ENCODE measurements at places on chromosomes 3 and 15.

DNA sequence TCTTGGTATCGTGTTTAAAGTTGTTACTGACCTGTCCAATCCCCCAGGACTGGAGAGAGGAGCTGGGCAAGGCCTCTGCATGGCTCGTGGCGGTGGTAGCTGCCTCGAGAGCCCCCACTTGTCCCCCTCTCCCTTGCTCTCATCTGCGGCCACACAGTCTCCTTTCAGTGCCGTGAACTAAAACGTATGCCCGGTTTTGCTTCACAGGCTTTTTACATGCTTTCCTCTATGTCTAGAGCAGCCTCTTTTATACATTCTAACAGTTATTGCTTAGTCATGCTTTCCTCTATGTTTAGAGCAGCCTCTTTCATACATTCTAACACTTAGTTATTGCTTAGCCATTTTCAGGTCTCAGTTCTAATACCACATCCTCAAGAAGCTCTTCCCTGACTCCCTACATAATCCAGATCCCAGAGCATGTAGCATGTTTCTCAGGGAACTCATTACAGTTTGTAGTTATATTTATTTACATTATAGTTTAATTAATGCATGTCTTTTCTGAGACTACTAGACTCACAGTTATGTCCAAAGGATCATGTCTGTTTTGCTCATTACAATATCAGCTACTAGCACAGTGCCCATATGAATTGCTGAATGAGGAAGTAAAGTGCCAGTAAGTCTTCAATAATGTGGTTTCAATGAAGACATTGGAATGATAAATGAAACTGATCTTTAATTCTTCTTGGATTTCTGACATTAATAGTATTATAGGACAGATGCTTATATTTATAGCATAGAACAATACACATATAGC lies 66.5 kb upstream of the TBL1XR1 start:
- DNase-seq: no peak

DNA sequence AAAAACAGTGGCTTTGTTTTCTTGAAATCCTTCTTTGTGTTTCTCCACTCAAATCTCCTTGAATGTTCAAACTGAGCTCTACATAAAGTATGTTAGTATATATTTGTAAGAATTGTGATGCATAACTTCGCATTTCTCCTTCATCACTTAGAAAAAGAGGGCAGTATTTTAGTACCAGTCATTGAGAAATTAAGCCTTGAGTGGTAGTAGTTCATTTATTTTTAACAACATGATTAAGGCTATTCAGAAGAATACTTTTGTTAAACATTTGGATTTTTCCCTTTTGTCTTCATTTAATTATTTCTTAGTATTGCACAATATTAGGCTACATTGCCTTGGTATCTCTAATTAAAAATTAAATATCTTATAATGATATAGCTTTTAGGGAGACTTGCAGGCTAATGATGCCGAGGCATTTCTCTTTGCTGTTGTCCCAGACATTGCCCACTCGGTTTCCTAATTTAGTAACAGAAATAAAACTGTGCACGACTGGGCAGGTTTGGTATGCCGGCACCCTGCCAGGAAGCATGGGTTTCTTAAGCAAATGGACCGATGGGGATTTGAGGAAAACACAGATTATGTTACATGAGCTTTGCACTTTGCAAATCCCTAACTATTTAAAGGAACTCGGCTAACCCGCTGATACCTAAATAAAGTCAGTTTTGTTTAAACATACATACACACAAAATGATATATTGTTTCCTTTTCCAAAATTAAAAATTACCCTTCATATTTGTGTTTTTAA lies 54.7 kb downstream of the LRRC28 start:
- DNase-seq: peak; percentile 81

GRCh38 chr3:81666502-81667121 lies 94.8 kb downstream of the GBE1 start:
- DNase-seq: peak; percentile 22

GRCh38 chr3:113775516-113775915 lies 28.7 kb downstream of the ATP6V1A start:
- no peak for DNase-seq

DNA sequence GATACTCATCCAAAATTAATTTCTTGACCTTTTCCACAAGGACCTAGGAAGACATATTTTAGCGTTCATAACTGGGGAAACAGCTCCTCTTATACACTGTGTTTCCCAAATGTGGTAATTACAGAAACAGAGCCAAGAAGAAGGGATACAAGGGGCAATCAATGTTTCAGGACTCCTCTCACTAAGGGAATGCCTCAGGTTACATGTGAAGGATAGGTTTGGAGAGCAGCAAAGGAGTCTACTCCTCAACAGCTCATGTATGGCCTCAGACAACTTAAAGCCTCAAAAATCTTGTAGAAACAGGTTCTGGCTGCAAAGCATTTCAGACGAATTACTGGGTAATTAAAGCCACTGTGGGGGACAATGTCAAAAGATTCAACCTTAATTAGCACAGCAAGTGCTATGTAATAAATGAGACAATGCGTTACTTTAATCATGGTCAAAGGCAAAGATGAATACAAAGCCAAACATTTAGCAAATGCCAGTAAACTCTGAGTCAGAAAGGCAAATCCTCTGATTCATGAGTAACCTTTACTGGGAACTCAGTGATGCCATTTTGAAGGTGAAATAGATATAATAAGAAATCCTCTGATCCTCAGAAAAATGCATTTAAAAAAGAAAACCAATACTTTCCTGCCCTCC lies 1111.2 kb downstream of the TUSC7 start:
- DNase-seq: no peak

- no peak for DNase-seq
These were observed 153.4 kb upstream of the SMAD3 start for GRCh38 chr15:66912001-66912400.

DNA sequence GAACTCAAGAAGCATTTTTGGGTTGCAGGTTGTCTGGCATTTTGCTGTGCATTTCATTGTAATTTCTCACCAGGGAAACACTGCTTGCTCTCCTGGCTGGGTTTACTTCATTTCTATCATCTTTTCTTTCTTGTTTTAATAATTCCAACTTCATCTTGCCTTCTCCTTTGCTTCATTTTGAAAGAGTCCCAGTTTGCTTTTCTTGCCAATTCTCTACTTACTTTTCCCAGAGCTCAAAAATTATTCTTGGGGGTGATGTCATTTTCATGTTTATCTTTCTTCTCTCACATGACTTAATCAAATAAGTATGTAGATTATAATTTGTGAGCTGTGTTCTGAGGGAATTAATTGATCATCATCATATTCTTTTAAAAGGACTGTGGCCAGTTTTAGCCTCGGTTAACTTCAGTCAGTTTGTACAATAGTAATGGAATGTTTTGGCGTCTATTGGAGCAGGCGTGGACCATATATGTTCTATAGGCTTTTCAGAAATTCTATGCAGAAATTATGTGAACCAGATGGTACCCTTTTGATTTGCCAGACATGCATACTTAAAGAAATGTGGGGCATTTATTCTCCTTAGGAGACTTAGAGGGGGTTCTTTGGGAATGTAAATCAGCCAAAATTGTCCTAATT lies 30.1 kb downstream of the SH3GL3 start:
- no peak for DNase-seq

GRCh38 chr3:141321109-141321497 lies 47.2 kb upstream of the ZBTB38 start:
- no peak for DNase-seq

GRCh38 chr3:33260104-33260503 lies 17.1 kb upstream of the FBXL2 start:
- no peak for DNase-seq

DNA sequence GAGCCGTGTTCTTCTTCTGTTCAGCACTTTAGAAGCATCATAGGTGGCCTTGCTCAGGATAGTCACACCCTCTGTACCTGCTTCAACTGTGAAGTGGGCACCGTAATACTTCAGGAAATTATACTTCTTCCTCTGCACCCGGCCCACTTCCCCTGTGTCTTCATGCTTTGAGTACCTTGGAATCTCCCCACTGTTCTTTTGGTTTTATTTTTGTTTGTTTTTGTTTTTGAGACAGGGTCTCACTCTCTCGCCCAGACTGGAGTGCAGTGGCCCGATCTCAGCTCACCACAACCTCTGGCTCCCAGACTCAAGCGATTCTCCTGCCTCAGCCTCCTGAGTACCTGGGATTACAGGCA lies 1.7 kb downstream of the P2RY14 start:
- DNase-seq: no peak

DNA sequence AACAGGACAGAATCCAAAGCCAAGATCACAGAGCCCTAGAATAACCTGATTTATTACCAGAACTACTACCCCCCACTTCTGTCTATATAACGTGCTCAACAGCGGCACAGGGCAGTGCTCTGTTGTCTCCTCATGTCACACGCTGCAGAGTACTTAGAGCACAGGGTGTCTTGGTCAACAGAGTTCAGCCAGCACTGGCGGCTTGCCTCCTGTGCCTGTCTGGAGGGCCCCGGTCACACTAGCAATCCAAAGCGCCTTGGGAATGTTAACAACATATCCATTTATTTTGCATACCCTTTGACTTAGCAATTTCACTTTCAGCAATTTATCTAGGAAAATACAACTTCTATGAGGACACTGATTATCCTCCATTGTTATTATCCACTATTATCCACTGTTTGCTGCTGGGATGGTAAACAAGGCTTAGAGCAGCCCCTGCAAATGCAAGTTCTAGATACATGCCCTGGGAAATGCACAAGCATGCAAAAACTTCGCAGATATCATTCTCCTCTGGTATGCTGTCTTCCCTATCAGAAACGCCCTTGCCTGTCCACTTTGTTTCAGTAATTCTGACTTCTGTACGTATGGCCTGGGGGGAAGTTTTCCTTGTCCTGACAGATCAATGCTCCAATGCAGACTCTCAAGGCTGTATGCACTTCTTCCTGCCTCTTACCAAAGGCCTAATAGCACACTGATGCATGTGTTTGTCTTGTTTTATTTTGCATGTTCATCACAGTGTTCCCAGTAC lies 86.2 kb upstream of the OCA2 start:
- DNase-seq: no peak

- DNase-seq: no peak
These were observed 66.5 kb upstream of the PLXND1 start for GRCh38 chr3:129673012-129673411.

GRCh38 chr3:156817646-156818272 lies 8.4 kb upstream of the LEKR1 start:
- DNase-seq: no peak

- no peak for DNase-seq
These were observed 16.5 kb upstream of the TRA2B start for GRCh38 chr3:185954366-185954723.

- DNase-seq: no peak
These were observed 55.3 kb downstream of the SLTM start for GRCh38 chr15:58877999-58878825.

GRCh38 chr3:99869621-99870020 lies 52.0 kb downstream of the CMSS1 start:
- no peak for DNase-seq

GRCh38 chr3:23746441-23746840 lies 59.3 kb upstream of the UBE2E1 start:
- no peak for DNase-seq

DNA sequence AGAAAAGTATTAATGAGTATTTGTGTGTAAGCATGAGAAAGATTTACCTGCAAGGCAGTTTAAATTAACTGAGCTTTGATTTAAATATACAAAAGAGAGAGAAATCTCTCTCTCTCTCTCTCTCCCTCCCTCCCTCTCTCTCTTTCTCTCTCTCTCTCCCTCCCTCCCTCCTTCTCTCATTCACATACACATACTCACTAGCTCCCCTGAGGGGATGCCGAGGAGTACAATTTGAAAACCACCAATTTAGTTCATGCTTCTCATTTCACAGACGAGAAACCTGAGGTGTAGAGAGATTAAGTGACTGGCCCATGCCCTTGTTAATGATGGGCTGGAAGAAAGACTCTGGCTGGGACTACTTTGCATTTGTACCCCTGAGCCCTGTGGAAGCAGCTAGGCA lies 59.4 kb downstream of the MECOM start:
- DNase-seq: no peak

DNA sequence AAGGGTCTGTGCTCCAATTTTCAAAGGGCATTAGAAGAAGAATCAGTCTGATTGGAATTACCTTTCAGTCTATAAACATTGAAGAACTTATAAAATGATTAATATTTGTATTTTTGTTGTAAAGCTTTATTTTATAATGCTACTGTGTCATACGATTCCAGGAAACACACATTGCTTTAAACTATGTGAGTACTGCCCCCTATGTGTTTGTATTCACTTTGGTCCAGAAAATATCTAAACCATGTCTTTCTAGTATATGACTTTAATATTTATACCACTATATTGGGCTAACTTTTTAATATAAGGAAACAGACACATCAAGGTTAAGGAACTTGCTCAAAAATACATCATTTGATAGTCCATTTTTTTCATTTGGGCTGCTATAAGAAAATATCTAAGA lies 3.2 kb upstream of the RIOX2 start:
- DNase-seq: no peak

GRCh38 chr3:124258057-124258500 lies 266.2 kb upstream of the ROPN1 start:
- DNase-seq: no peak

- DNase-seq: peak; percentile 6
These were observed 241.1 kb downstream of the WNT5A start for GRCh38 chr3:55246033-55246432.

DNA sequence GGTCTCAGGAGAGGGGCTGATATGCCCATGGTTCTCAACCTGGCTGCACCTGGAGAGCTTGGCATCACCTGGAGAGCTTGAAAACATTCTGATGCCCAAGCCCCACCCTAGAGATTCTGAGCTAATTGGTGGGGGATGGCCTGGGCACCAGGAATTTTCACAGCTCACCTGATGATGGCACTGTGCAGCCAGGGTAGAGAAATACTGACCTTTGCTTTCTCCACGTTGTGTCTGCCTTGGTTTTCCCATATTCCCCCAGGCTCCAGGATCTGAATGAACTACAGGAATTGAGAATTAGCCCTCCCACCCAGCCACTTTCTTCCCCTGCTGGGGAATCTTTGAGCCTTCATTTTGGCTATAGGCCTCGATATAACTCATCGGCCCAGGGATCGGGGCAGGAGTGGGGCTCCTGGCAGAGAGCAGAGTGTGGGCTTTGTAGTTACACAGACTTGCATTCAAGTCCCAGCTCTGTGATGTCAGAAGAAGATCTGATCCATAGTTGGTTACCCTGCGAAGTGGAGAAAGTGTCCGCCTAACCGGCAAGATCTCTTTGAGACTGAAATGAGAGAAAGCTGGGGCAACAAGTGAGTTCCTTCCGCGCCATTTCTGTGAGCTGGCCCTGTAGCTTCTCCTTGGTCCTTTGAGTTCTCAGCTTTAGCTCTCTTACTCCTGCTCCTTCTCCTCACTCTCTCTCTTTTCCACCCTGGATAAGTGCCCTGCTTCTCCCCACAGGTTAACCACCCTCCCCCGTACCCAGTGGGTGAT lies 33.1 kb upstream of the UBE2Q2 start:
- no peak for DNase-seq

- no peak for DNase-seq
These were observed 23.6 kb downstream of the SIAH2 start for GRCh38 chr3:150739200-150739863.

Data from fibroblast of the conjunctiva (primary cell).